ENCODE measurements at places on chromosomes 3 and 15.

DNA sequence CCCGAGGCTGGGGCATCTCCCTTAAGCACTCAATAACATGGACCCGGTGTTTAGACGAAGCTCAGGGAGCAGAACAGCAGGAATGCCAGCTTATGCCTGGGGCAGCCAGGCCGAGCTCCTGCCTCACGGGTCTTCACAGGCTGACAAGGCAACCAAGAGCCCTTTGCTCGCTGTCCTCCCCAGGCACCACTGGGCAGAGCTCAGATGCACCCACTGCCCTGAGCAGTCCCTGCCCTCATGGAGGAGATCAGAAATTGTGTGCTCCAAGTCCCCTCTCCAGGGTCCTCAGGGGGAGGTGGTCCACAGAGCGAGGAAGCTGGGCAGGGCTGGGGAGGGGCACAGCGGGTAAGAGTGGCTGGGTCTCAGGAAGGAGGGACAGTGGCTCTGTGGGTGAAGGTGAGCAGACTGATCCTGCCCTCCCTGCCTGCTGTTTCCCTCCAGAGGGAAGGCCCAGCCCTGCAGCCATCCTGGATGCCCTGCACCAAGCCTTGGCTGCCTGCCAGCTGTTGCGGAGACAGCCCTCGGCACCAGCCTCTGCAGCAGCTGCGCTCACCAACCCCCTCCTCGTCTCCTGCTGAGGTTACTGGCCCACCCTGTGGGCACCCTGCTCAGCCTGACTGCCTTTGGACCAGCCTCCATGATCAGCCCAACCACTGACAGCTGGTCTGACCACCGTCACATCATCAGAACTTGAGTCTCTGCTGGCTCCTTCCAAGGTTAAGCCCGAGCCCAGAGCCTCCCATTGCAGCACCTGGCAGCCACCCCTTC lies 21.1 kb upstream of the GP9 start:
- peak; percentile 90 for DNase-seq

DNA sequence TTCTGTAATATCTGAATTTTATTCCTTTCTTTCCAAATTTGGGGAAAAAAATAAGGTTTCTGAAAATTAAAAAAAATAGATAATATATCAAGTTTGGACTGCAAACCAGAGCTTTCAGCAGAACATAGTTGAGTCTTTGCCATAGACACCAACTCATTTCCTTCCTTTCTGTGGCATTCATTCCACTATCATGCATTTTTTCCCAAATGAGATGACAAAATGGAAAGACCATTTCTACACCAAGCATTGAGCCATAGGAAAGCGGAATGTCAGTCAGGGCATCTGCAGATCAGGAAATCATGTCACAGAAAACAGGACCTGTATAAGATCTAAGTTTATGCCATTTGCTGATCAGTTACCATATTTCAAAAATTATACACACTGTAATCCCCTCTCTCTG lies 333.3 kb upstream of the THBS1 start:
- DNase-seq: no peak

DNA sequence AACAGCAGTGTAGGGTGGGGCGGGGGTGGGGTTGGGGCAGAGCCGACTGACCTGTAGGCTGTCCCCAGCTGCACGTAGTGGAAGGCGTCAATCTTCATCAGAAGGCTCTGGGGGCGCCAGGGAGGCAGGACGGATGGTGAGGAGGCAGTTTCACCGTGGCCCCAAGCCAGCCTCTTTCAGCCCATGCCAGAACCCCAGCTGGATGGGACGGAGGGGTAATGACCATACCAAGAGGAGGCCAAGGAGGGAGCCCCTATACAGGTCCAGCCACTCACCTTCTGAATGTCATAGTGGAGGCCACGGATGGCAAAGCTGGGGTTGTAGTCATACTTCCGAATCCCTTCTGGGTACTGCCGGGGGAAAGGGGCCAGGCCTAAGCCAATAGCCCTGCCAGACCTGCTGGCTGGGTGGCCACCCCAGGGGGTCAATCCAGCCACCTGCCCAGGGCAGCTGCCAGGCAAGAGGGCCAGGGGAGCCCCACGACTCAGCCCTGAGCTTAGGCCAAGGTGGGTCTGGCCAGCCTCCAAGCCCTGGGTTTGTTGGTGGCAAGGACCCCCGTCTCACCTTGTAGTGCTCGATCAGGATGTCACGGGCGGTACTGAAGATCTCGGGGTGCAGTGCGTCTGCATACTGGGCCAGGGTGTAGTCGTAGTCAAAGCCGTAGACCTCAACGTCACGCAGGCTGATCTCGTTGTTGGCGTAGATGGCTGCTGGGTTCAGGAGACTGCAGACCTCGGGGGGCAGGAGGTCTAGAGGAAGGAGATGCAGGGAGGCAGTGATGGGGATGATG lies 4.9 kb downstream of the NT5DC2 start:
- no peak for DNase-seq

DNA sequence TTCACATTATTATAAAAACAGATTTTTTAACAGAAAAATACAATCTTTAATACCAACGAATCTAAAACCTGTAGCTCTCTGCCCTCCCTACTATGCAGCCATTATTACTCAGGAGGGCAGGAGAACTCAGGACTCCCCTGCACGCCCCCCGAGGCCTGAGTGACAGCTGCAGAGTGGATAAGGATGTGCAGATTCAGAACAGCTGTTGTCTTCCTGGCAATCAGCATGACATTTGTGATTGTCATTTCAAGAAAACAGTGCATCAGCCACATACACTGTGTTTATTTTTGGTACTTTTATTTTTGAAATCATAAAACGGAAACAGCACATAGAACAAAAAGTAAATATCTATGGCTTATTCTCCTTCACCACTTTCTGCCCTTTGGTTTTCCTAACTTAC lies 450.8 kb downstream of the OCA2 start:
- DNase-seq: no peak

- no peak for DNase-seq
These were observed 159.2 kb upstream of the SLCO3A1 start for GRCh38 chr15:91694131-91694830.

DNA sequence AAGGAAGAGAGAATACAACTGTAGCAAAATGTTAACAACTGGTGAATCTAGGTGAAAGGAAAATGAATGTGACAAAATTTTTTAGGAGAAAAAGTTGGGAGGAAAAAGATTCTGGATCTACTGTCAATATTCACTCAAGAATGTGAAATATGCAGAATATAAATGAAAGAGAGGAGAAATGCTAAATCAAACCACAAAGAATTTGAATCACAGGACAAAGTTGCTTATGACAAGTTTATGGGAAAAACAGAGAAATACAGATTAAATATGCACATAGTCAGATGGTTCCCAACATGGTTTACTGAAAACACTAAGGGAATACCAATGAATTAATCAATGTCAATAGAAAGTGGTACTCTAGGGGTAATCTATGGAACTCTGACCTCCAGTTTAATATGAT lies 27.6 kb downstream of the C3orf33 start:
- no peak for DNase-seq

Data from NCI-H345 (cell line).